ENCODE measurements at places on chromosomes 3 and 15.

- DNase-seq = no peak
Measured at GRCh38 chr15:44099671-44100070, 95.4 kb downstream of the FRMD5 start.

- DNase-seq = no peak
Measured at GRCh38 chr3:133492159-133492741, 81.2 kb upstream of the CDV3 start.

- DNase-seq = no peak
Measured at GRCh38 chr15:42604894-42605744, 29.7 kb downstream of the STARD9 start.

DNA sequence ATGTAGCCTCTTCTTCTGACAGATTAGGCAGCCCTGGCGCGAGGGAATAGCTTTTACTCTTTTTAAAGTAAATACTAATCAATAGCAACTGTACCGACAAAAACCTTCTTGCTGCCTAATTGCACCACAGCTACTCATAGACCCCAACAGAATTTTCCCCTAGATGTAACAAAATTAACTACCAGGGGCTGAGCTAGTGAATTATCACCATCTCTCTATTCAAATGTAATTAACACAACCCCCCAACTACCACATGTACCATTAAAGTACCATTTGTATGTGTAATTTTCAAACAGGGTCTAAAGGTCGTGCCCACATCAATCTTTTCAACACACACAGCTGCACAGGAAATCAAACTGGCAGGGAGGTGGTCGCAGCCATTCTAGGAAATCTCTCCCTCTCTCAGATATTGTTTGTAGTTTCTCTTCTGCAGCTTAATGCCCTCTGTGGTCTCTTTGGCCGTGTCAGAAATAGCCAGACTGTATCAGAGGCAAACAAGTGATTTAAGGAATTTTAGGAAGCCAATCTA lies 322.9 kb downstream of the RORA start:
- DNase-seq = no peak

DNA sequence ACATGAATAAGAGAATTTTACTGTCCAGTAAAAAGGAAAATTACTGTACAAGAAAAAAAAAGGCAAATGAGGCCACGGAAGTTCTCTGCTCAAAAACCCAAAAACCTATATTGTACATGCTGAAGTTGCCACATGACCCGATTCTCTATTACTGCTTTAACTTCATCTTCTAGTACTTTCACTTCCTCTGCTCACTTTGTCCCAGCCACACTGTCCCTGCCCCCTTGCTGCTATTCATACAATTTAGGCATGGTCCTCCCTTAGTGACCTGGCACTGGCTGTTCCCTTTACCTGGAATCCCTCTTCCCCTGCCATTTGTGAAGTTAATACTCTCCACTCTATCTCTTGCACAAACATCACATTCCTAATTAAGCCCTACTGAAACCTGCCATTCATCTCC lies 457.4 kb downstream of the MAGI1 start:
- no peak for DNase-seq

- DNase-seq = no peak
Measured at GRCh38 chr3:114542359-114542758, 248.5 kb downstream of the TIGIT start.

DNA sequence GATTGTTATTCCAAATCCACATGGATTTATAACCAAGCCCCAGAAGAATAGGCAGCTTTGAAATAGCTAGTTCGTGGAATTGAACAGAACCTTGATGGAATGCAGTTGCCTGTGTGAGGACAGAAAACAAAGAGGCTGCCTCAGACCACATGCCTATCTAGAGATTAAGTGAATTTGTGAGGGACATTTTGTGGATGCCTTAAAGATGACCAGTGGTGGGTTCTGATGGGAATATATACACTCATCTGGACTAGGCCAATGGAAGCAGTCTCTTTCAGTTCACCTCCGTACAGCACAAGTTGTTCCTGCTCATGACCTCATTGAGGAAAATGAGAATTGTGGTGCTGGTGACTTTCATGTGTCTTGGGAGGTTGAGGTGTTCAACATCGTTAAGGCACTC lies 63.2 kb upstream of the PYDC2 start:
- DNase-seq = no peak

DNA sequence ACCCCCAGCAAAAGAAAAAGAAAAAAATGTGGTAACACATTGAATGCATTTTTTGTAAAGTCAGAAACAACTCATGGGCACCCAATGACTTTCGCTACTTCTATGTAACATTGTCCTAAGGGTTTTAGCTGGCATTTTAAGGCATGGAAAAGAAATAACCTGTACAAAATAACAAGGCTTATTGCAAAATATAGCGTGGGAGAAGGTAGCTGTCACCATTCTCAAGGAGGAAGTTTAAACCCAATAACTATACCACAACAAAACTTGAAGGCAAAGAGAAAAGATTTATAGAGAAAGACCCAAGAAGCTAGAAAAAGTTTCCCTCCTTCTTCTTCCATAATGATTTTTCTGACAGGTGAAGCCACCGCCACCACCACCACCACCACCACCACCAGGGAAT lies 55.7 kb upstream of the ACP3 start:
- DNase-seq = no peak

GRCh38 chr15:45230245-45230965 lies 21.6 kb upstream of the SLC28A2 start:
- no peak for DNase-seq

DNA sequence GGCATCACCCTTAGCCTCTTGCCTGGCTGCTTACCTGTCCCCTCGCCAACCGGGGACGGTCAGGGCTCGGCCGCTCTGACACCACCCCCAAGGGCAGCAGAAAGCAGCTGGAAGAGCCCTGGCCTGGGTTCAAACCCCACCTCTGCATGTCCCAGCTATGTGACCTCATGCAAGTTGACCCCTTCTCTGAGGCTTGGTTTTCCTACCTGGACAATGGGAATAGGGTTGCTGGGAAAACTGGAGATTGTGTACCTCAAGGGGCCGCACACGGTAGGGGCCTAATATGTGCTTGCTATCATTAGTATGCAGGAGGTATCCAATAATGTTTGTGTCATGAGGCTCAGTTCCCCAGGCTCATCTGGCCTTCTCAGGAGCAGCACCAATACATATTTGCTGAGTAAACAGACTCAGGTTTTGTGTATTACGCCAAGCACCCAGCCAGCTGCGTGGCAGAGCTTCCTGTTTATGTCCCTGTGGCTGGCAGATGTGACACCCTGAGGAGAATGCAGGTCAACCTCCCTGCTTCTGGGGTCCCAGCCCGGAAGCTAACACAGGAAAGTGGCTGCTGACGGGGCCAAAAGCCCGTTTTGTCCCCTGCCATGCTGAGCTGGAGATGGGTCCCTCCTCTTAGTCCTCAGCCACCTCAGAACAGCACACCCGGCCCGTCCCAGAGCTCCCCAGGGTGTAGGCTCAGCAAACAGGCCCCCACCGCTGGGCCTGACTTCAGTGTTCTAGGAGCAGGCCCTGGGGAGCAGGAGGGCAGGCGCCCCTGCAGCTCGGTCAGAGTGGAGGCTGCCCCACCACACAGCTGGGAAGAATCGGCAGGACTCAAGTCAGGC lies 29.7 kb downstream of the PLXND1 start:
- DNase-seq = no peak

DNA sequence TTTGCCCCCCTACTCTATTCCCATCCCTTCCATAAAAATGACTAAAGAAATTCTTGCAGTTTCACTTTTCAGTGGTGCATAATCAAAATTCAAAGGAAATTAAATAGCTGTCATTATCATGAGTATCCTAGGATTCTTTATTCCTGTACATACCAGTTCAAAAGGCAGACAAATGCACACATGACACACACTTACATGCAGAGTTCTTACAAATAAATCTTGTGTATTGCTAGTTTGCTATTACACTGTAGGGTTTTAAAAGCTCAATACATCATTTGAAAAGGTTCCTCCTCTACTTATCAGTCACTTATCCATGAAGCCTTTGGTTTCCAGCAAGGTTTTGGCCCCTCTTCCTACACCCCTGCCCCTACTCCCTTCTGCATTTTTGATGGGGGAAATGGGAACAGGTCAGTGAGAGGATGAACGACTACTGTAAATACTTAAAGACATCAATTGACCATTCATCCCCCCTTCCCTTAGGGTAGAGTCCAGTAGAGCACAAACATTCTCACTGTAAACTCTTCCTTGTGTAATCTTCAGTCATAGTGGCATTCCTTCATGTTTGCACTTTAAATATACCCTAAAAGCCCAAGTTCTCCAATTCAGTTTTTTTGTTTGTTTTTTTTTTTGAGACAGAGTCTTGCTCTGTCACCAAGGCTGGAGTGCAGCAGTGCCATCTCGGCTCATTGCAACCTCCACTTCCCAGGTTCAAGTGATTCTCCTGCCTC lies 92.6 kb downstream of the SUCLG2 start:
- no peak for DNase-seq

- no peak for DNase-seq
Measured at GRCh38 chr3:172287937-172288477, 160.2 kb downstream of the GHSR start.

GRCh38 chr3:105801397-105801796 lies 67.4 kb downstream of the CBLB start:
- DNase-seq = no peak

DNA sequence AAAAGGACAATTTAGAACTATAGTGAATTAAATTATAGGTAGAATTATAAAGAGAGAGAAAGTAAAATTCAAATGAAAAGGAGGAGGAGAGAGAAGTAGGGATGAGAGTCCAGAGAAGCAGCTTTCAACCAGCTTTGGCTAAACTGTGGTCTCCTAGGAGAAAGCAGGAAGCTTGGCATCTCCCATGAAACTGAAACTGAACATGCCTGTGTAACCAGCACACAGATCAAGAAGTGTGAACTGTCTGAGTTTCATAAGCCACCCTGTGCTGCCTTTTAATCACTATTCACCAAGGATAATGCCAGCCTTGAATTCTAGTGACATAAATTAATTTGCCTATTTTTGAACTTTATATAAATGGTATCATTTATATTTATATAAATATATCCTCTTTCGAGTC lies 128.5 kb downstream of the MYRIP start:
- no peak for DNase-seq

GRCh38 chr15:60531801-60532200 lies 52.9 kb upstream of the ICE2 start:
- no peak for DNase-seq

GRCh38 chr3:98038876-98039275 lies 3.8 kb upstream of the GABRR3 start:
- DNase-seq = no peak

DNA sequence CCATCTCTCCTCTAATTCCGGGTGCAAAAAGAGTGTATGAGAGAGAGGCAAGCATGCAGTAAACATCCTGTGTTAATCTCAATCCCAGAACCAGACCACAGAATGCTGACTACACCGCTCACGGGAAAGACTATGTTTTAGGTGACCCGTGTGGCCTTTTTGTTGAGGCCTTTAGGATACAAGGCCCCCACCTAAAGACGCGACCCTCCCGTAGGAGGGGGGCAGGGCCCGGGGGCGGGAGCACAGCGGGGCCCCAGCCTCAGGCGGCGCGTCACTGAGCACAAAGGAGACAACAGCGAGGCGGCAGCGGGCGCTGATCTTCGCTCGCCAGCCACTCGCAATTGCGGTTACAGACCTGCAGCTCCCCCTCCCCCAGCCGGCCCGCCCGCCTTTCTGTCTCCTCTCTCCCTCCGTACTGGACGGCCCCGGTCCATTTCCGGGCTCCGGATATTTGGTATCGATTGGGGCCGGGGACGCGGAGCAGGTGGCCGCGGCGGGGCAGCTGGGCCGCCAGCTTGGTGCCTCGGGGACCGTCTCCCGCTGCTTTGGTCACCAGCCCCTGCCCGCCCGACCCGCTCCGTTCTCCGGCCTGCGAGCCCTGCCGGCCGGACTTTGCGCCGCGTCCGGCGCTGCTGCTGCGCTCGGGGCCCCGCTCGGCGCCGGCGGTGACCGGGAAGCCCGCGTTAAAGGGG lies at the start of gene CCDC50:
TSS of gene CCDC50 (plus strand) at position 433 of the 692 bp plus-strand sequence. CDS start 281 bp downstream, outside the sequence.
- no peak for DNase-seq

- no peak for DNase-seq
Measured at GRCh38 chr3:190306513-190307163, 15.6 kb downstream of the CLDN1 start.

DNA sequence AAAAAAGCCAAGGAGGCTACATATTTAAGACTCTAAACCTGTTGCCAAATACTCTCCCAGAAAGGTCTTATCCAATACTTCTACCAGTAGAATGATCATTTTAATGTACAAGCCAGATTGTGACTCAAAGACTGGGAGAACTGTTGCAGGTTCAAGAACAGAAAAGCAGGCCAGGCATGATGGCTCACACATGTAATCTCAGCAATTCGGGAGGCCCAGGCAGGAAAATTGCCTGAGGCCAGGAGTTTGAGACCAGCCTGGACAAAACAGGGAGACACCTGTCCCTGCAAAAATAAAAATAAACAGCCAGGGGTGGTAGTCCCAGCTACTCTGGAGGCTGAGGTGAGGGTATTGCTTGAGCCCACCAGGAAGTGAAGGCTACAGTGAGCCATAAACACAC lies 17.8 kb upstream of the THUMPD3 start:
- DNase-seq = no peak

GRCh38 chr15:25397100-25397499 lies 41.7 kb downstream of the UBE3A start:
- DNase-seq = no peak

DNA sequence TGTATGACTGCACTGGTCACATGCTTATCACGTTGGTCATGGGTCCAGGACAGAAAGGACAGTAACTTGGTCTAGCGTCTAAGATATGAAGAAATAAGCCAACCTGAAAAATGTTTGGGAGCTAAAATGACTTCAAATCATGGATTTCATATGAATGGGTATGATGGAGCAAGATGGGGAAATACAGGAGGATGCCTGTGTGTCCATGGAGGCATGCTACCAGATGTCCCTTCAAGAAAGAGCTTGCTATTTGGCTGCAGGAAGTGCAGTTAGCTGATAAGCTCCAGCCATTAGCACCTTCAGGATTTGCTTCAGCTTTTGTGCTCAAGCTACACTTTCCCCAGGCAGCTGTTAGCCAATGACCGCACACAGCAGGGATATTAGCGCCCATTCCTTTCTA lies 164.6 kb upstream of the THBS1 start:
- DNase-seq = no peak

DNA sequence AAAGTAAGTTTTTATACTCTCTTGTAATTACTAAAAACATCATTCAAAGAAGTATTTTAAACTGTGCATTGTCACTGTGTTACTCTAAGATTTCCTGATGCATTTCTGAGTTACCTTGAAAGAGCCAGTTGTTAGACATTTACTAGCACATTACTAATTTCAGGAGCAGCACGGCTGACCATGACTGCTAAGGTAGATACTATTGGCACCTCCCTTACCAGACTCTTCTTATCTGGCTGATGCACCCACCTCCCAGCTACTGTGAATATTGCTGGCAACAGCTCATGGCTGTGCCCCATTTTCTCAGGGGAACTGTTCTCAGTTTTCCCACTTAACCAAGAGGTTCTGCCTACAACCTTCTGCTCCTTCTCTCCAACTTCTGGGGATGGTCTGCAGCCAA lies 29.4 kb downstream of the COL6A5 start:
- DNase-seq = no peak

- no peak for DNase-seq
Measured at GRCh38 chr15:59814409-59814808, 125.3 kb upstream of the BNIP2 start.

GRCh38 chr15:56741541-56741940 lies 8.2 kb upstream of the ZNF280D start:
- no peak for DNase-seq

GRCh38 chr15:85832394-85832793 lies 37.7 kb upstream of the KLHL25 start:
- DNase-seq = no peak
